CD4-positive, alpha-beta T cell (primary cell): ENCODE measurements at places on chromosomes 3 and 15.

DNA sequence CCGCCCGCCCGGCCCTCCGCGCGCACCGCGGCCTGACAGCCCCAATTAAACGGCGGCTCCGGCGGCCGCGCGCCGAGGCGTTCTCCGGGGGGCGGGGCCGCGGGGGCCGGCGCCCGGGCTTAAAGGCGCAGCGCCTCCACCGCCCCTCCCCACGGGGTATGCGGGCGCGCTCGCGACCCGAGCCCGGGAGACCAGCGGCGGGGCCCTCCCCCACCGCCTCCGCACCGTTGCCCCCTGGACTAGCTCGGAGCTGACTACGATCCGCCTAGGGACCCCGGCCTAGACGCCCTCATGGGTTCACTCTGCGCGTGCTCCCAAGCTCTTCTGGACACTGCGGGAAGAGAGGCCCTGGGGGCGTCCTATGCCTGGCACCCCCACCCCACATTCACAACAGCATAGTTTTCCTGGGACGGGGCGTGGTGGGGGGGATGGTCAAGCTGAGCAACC, at the start of gene DUSP7:
Gene DUSP7, minus strand, starts transcription at position 51 of the 447 bp plus-strand sequence. CDS start 205 bp downstream, outside the sequence.
- DNase-seq, result peak; percentile 88

DNA sequence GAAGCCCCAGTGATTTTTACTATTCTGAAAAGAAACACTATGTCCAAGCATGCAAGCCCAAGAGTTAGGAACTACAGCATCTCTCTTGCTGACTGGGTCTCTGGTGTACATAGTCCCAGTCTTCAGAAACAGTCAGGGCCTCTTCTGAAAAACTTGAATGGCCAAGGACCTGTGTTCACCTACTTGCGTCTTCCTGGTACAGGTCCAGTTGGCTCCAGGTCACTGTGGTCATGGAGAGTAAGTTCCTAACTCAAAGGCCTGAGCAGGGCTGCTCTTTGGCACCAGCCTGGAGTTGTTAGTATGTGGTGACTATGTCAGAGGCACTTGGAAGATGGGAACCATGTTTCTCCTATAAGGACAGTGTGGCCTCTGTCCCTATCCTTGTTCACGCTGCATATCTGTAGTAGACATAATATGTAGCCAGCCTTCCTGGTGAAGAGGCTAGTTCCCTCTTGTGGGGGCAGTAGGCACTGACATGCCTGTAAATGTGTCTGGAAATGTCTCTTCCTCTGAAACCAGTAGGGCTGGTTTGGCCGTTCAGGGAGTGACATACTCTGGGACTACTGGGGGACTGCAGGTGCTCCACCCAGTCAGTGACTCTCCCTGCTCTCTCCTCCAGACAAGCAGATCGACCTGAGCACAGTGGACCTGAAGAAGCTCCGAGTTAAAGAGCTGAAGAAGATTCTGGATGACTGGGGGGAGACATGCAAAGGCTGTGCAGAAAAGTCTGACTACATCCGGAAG, 2.6 kb upstream of the RBM15B start:
- no peak for DNase-seq

- DNase-seq, result no peak
These were observed 464.3 kb upstream of the WNT5A start for GRCh38 chr3:55951388-55951787.

GRCh38 chr3:17372362-17373210, 369.8 kb downstream of the TBC1D5 start:
- no peak for DNase-seq

GRCh38 chr3:24508423-24508839, 13.8 kb upstream of the THRB start:
- no peak for DNase-seq

GRCh38 chr3:172087198-172087597, 47.8 kb downstream of the FNDC3B start:
- no peak for DNase-seq

DNA sequence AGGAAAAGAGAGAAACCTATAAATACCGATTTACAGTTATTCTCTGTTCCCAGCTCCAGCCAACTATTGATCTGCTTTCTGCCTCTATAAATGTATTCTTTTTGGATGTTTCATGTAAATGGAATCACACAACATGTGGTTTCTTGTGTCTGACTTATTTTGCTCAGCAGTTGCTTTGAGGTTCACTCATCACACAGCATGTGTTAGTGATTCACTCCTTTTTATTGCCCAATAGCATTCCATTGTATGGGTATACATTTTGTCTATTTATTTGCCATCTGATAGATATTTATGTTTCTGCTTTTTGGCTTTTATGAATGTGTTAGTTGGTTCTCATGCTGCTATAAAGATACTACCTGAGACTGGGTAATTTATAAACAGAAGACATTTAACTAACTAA, 23.6 kb downstream of the CCR1 start:
- DNase-seq, result no peak

GRCh38 chr3:175851541-175851940, 992.4 kb downstream of the NAALADL2 start:
- no peak for DNase-seq

DNA sequence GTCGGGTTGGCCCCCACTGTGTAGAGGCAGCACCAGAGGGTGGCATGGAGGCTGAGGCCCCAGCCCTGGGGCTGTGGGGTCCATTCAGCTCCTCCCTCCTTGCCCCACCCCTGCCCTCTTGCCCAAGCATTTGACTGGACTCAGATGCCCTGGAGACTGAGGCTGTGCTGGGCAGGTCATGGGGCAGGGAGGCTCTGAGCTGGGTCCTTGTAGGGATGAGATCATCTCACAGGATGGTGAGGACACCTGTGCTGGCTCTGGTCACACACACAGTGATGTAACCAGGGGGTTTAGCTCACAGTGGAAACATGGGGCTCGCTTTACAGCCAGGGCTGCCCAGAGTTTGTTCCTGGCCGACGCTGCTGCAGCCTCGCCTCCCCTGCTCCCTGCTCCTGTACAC, 17.8 kb downstream of the ALPK3 start:
- DNase-seq, result no peak

DNA sequence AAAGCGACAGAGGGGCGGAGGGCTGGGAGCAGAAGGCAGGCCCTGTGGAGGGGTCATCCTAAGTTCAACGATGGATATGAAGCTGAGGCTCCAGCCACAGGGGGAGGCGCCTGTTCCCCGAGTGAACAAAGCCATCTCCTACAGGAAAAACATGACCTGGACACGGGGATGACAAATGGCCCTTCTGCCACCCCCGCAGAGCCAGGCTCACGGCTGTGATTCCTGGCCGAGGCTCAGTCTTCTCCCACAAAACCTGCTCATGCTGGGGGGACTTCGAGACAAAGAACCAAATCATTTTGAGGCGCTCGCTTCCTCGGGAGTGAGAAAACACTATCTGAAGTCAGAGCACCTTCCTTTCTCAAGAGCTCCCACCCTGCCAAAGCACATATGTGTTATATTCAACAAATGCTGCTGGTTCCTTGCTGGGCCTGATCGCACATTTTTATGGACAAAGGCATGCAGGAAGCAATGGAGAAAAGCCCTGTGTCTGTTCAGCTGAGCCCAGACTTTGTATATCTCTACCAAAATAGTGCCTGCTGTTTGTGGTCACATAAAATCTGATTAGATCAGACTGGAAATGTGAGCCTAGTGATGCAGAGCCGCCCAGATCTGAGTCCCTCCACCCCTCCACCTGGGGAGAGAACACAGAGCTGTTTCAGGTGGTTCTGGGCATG, 5.6 kb downstream of the RBP1 start:
- no peak for DNase-seq

- no peak for DNase-seq
These were observed 299.4 kb downstream of the OXSM start for GRCh38 chr3:26089249-26089648.

GRCh38 chr3:71355862-71356261, 227.7 kb downstream of the FOXP1 start:
- DNase-seq, result peak; percentile 20

DNA sequence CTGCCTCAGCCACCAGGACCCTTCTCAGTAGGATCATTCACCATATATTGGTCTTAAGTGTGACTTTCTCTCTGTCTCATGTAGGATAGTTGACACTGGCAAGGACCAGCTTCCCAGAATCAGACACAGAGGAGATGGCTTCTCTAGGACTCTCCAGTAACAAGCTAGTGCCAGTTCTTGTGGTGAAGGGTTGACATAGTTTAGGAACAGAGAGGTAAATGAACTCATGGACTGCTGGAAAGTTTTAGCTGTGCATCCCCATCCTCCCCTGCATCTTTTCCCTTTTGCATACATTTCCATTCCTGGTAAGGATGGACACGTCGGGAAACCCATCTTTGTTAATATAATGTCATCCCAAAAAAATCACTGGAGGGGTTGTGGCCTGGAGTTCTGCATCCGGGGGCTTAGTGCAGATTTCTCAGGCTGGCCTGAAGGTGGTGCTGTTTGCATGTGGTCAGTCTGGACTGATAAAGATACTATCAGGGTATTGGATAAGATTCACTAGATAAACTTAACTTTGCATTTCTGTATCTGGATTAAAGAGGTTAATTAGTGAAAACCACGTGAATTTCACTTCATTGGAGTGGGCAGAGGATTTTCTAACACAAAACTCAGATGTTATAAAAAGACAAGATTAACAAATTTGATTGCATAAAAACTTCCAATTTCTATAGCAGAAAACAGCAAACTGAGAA, 110.8 kb downstream of the TBC1D2B start:
- peak; percentile 50 for DNase-seq

GRCh38 chr15:88246666-88247446, 9.7 kb downstream of the NTRK3 start:
- peak; percentile 59 for DNase-seq
